Hematopoietic multipotent progenitor cell treated with erythropoietin and hydrocortisone succinate and interleukin-3 and kit ligand, for 15 days (in vitro differentiated cells): ENCODE measurements at places on chromosomes 5 and 9.

- DNase-seq = no peak
Measured at GRCh38 chr9:87620731-87621322, 105.1 kb upstream of the CTSL start.

- DNase-seq = no peak
Measured at GRCh38 chr9:133449760-133450159, 10.0 kb upstream of the CACFD1 start.

DNA sequence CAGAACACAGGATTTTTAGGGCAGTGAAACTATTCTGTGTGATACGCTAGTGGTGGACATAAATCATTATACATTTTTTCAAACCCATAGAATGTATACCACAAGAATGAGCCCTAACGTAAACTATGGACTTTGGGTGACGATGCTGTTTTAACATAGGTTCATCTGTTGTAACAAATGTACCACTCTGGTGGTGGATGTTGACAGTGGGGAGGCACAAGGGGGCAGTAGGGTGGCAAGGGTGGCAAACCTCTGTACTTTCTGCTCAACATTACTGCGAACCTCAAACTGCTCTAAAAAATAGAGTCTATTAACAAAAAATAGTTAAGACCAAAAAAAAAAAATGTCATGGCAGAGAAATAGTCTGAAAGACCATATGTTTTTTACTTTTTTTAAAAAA is 9.1 kb upstream of the MVB12B start:
- DNase-seq = no peak

DNA sequence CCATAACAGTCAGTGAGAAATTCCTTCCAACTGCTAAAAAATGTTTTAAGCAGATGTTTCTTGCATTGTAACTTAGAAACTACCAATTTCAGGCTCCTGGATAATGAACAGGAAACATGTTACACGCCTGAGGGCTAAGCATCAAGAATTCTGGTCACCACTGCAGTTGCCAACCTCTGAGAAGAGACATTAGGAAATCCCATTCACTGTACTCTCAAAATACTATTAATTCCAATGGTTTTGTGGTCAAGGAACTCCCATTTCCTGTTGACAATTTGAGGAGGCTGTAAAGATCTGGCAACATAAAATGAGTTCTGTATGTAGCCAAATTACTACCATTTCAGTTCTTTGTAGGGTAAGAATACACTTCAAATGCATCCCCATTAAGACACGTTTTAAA is 456.0 kb upstream of the MEF2C start:
- no peak for DNase-seq

- no peak for DNase-seq
Measured at GRCh38 chr5:3605298-3606010, 9.8 kb downstream of the IRX1 start.

DNA sequence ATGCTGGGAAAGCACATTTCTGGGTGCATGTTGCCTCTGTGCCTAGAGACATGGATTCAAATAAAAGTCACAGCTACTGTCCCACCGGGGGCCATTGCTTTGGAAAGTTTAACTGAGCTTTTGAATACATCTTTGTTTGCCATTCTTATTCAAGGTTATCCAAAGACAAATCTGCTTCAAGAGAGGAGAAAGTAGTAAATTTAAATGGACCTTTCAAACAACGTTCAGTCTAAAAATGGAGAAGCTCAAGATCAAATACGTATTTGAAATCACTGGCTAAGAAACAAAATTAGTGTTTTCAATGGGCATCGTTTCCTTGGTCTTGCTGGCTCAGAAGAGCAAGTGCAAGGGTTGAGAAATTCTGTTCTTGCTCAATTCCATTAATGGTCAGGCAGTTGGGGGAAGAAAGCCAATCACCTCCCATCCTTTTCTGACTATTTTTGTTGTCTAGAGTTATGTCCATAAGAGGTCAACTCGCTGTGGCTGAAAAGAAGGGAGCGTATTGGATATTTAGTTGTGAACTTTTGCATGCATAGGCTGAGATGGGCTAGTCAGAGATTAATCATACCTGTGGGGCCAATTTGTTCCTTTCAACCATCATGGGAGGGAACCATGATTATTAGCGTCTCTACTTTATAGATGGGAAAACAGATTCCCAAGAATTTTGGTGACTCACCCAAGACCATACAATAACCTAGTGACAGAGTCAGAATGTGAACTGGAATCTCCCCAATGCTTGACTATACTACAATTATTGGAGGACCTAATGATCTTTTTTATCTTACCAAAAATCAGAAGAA is 276.2 kb upstream of the TNC start:
- no peak for DNase-seq

GRCh38 chr9:132948482-132949050 is 4.2 kb upstream of the TSC1 start:
- DNase-seq = no peak

- no peak for DNase-seq
Measured at GRCh38 chr9:34171753-34172535, 6.9 kb upstream of the UBAP1 start.

GRCh38 chr9:134375011-134375390 is 48.7 kb downstream of the RXRA start:
- DNase-seq = no peak

DNA sequence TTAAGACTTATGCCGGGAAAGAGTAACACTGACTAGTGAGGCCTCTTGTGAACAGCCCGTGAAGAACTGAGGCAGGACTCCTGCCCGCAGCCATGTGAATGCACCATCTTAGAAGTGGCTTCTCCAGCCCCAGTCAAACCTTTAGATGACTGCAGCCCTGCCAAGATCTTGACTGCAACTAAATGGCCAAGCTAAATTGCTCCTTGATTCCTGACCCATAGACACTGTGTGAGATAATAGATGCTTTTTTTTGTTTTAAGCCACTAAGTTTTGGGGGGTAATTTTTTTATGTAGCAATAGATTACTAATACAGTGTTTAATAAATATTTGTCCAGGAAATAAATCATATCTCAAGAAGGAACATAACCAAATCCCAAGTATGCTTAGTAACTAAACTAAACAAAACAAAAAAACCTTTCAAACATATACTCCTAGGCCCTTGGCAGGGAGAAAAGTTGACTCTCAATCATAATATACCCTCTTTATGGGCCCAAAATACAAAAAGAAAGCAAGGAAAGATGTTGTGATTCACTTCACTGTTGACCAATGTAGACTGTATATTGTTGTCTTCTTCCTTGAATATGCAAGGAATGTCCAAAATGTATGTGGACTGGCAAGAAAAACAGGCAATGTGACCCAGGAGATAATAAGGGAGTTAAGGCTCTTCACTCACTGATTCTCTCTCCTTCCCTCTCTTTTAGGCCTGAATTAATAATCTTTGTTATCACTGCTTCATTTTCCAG is 79.7 kb upstream of the ZNF366 start:
- DNase-seq = no peak

DNA sequence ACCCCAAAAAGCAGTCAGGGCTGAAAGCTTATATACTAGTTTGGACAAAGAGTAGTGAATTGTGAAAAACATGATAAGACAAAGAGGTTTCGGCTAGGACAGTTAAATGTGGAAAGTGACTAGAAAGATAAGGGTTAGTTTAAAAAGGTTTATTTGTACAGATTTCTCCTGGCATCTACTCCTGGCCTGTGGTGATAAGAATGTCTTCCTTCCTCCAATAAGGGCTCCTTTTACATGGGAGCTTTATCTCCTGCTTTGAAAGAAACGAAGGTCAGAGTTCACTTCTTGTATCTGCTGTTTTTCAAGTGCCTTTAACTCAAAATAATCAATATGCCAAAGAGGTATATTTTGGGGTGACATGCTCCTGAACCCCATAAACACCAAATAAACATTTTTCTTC is 776.1 kb upstream of the COX7C start:
- DNase-seq = no peak

- no peak for DNase-seq
Measured at GRCh38 chr5:145848854-145849253, 13.7 kb upstream of the PRELID2 start.

- no peak for DNase-seq
Measured at GRCh38 chr9:37676411-37676830, 25.7 kb downstream of the FRMPD1 start.

DNA sequence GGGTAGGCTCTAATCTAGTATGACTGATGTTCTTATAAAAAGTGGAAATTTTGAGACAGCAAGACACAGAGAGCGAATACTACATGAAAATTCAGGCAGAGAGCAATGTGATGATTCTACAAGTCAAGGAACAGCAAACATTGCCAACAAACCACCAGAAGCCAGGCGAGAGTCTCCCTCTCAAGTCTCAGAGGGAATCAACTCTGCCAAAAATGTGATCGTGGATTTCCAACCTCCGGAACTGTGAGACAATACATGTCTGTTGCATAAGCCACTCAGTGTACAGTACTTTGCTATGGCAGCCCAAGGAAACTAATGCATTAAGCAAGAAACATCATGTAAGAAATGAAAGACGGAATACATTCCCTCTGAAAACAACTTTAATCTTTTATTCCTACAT is 52.1 kb upstream of the CCNG1 start:
- DNase-seq = no peak

DNA sequence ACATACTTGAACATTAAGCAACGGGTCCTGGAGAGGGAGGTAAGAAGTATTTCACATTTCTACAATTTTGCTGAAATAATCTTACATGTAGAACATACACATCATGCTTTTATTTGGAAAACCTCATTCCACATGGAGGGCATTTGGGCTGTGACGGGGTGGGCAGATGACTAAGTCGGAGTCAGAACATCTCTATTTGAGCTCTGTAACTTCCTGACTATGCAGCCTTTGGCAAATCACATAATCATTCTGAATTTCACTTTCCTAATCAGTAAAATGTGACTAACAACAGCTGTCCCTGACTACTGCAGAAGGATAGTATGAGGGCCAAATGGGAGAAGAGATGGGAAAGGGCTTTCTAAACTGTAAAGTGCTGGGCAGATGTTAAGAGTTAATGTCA is 17.1 kb upstream of the IL6ST start:
- no peak for DNase-seq

DNA sequence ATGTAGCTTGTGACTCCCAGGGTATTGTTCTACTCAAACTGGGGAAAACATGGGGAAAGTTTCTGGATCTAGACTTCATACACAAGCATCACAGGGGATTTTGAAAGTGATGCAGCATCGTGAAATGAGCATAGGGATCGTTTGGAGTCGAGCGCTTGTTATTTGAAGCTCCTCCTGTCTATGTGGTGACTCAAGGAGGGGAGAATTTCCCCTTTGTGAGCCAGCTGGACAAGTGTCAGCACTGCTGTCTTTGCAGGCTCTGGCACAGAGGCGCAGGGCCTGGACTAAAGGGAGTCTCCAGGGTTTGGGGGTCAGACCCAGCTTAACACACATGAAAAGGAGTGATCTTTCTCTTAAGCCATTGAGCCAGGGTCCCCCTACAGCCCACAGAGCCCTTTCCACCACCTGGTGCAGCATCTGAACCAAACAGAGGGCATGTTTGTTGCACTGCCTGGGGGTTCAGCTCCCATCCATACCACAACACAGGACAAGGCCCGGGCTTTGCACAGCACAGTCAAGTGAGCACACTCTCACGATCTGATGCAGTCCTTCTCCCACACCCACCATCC is 51.0 kb downstream of the IRF1 start:
- no peak for DNase-seq

DNA sequence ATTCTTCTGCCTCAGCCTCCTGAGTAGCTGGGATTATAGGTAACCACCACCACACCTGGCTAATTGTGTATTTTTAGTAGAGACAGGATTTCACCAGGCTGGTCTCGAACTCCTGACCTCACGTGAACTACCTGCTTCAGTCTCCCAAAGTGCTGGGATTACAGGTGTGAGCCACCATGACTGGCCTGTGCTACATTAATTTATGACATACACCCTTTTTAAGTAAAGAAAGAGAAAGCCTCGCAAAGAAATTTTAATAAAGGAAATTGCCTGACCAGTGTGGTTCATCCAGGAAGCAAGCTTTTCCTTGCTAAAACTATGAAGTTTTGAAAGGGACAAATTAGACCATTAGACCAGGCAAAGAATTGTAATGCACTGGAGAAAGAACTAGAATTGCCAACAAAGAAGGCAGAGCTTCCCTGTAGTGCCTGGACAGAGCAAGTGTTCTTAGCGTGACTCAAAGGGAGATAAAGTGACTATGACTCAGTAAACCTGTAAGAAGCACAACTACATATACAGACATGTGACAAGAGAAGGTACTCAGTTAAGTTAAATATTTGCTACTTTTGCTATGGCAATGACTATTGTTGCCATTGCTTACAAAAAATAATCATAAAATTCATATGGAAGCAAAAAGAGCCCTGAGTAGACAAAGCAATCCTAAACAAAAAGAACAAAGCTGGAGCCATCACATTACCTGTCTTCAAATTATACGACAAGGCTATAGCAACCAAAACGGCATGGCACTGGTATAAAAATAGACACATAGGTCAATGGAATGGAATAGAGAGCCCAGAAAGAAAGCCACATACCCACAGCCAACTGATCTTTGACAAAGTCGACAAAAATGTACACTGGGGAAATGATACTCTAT is 54.6 kb downstream of the FYB1 start:
- no peak for DNase-seq

DNA sequence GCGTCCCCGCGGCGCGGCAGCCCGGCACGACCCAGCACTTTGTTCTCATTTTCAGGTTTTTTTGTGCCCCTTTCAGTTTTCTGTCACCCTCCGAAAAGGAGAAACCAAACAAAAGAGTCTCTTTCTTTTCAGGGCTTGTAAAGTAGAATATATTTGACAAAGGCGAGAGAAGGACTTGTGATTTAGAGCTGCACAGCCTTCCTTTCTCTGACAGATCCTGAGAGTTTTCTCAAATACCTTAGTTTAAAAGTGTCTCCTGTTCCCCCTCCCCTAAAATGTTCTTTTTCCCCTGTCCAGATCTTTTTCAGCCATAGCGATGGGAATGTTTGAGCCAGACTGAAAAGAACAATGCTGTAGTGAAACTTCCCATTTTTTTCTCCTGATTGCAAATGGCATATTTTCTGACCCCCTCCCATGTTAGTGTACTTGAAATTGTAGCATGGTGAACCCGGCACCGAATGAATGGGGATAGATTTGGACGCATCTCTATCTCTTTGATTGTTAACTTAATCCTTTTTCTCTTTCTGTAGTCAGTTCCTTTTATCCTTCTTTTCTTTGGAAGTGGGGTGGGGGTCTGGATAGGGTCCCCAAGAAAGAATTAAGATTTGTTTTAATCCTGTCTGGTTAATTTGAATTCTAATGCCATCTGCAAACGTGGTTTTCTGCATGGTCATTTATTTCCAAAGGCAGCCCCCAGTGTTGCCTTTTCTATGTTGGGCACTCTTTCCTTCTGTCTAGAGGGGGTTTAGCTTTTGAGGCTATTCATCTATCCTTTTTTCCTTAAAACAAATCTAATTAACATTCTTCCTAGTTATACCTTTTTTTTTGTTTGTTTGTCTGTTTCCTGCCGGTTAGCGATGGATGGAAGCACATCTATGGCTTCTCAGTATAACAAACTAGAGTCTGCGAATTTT is 2.2 kb downstream of the ZSWIM6 start:
- no peak for DNase-seq

DNA sequence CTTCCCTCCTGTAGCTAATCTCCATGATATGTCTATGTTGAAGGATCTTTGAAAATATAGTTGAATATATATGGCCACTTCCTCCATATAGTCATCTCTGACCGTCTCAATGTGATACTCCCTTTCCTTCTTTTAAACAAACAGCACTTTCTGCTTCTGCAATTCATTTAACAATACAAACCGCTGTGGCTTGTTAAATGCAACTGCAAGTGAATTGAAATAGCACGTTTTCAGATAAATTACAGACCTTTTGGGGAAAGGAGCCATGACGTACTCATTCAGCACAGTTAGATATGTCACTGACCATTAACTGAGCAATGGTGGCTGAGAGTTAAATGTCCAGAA is 82.5 kb downstream of the FBXO38 start:
- DNase-seq = no peak

- no peak for DNase-seq
Measured at GRCh38 chr5:169956756-169957155, 23.5 kb downstream of the INSYN2B start.
